HFF-Myc (cell line): ENCODE measurements at places on chromosomes 11 and 22.

DNA sequence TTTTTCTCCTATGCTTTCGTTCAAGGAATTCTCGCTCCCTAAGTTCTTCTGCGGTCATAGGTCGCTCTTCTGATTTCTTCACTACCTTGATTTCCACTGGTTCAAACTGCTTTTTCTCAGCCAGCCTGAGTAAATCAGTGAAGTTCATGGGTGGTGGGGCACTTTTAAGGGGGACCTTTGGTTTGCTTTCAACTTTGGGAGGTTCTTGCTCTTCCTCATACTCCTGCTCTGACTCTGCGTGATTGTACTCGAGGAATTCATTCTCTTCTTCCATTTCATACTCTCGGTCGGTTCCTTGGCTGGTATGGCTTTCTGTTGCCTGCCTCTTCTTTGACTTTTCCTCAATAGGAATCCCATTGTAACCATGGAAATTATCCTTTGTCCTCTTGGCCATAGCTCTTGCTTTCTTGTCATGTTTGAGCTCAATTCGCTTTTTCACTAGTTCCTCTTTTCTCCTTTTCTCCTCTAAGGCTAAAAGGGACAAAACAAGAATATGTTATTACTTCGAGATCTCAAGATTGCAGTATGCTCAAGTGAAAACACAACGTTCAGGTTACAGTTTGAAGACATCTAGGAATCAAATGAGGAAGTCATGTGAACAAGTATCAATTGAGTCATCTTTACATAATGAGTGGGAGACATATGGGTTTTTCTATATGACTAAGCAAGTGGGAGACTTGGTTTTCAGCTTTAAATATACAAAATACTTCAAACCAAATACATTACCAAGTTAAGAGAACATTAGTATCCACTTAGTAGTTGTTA lies 16.2 kb downstream of the MISFA start:
- DNase-seq = no peak

- DNase-seq = no peak
Observed at GRCh38 chr11:130215531-130216220, 56.1 kb downstream of the ST14 start.

DNA sequence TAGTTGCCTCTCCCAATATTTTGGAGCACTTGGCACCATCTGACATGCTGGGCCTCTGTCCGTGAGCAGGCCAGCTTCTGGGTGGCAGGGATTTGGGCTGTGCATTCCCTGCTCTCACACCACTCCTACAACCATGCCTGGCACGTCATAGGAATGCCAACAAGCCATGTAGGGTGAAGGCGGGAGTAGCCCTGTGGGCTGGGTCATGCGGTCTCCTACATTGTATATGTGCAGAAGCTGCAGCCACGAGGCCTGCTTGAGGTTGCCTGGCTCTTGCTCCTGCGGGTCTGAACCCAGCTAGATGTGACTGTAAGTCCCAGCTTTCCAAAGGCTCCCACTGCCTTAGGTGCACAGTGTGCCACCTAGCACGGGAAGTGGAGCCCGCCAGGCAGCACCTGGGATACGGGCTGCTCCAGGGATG lies 14.5 kb downstream of the MYEOV start:
- no peak for DNase-seq

DNA sequence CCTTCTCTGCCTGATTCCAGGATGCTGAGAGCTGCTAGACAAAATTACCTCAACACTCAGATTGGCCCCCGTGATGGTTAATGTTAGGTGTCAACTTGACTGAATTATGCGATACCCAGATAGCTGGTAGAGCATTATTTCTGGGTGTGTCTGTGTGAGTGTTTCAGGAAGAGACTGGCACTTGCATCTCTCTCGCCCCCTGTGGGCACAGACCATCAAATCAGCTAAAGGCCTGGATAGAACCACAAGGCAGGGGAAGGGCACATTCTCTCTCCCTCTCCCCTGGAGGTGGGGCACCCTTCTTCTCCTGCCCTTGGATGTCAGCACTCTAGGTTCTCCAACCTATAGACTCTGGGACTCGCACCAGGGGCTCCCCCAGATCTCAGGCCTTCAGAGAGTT lies 79.7 kb downstream of the KIRREL3 start:
- DNase-seq = no peak

- DNase-seq = no peak
Observed at GRCh38 chr11:724049-724777, 18.2 kb downstream of the EPS8L2 start.

DNA sequence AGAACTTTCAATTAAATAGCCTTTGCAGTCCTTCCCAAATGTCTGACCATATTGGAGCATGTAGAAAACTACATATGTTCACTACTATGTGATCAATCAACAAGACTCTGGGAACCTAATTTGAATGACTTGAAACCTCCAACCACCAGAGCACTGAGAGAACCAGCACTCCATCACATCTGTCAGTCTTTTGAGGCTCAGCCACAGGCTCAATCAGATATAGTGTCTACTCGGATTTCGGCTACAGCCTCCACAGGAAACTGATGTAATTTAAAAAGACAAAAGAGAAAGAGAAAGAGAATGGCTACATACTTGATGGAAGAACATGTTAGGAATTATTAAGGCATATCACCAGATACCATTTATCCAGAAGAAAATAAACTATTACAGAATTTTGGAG lies 859.0 kb downstream of the FAM181B start:
- DNase-seq = no peak
